HuH-7 (cell line): ENCODE measurements at places on chromosomes 2 and 18.

GRCh38 chr18:23515911-23516546, 12.7 kb downstream of the RMC1 start:
- peak; percentile 58 for DNase-seq

DNA sequence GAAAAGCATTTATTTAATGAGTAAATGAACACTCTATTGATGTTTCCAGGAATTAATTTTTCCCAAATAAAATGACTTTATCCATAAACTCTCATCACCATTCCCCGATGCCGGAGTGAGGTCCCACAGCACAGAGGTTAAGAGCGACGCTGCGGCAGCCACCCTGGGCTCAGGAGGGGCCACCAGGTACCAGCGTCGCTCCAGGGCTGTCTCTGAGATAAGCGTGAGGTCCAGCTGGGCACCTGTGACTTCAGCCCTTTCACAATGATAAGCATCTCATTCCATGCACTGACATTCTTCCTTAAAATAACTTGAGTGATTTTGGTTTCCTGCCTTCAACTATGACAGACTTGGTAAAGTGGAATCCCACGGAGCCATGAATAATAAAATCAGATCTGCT, 182.1 kb downstream of the TWIST2 start:
- DNase-seq, result no peak

DNA sequence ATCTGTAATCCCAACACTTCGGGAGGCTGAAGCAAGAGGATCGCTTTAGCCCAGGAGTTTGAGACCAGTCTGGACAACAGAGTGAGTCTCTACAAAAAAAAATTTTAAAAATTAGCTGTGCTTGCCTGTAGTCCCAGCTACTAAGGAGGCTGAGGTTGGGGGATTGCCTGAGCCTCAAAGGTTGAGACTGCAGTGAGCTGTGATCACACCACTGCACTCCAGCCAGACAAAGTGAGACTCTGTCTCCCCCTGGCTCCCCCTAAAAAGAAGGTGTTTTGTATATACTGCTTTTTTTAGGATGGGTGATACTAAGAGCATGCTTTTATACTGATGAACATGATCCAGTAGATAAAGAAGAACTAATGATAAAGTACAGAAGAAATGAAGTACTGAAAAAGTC, 145.0 kb downstream of the BAZ2B start:
- no peak for DNase-seq

DNA sequence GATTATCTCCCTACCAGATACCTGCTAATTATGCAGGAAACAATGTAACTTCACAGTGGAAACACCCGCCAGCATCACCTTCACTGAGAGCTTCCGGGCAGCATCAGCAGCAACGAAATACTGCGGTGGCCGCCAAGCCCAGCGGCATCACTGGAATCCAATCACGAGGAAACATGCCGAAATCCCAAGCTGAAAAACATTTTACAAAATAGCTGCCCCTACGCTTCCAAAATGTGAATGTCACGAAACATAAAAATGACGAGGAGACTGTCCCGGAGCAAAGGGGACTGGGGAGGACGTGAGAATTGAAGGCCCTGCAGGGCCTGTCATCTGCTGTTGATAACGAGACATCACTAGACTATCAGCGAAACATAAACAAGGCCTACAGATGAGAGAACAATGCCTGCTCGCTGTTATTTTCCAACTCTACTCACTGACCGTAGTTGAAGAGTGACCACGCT, 82.6 kb downstream of the HDAC4 start:
- DNase-seq, result no peak

DNA sequence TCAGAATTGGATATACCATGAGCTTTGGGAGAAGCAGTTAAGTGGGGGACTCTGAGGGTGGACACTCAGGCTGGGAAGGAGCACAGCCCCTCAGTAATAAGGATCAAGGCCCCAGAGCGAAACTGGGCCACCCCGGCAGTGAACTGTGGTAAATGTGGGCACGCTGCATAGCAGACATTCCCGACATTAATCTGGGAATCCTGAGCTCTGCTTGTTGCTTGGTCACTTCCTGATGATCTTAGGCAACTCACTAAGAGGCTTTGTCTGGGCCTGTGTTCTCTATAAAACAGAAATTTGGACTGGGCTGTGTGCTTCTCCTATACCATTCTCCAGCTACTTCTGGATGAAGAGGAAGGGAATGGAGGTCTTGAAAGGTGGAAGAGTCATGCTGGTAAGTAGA, 4.8 kb downstream of the TGFBRAP1 start:
- no peak for DNase-seq

DNA sequence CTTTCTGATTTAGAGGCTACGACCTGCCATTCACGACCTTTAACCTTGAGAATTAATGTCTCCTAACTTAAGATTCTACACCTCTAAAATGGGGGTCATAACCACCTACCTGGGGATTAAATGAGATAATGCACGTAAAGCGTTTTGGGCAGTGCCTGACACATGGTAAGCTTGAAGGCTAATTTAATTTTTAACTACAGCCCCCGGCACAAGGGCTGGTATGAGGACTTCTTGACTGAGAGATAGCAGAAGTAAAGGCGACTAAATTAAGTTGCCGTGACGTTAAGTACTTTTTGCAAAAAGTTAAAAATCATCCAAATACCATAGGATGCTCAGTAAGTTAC, 549 bp downstream of the MRPL35 start:
- DNase-seq, result no peak

DNA sequence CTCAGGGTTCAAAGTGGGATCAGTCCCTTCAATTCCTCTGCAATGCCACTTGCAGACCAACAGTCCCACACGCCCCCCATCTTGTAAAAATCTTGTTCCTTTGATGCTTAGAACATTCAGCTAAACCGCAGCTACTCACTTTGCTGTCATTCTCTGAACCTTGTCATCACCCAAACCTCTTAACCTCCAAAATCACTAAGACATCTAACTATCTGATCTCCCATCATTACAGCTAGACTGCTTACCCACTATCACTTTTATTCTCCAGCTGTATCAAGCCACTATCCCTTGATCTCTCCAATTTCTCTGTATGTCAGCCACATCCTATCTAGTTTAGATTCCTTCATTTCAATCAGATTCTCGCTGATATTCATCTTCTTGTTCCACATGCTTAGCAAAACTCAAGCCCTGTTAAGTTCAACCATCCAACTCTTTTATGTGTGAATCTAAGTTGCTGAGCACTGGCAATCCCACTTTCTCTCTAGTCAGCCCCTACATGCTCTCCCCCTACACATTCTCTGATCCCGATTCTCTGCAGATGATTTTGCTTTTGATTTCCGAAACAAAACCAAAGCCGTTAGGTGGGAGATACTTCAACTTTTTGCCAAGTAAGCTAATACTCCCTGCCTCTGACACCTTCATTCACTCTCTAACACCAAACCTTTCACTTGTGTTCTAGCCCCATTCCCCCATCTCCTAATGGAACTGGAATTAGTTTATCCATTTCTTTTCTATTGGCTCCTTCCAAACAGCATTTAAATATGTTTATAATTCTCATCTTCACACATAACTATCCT, 4.6 kb downstream of the GTF3C2 start:
- DNase-seq, result no peak

DNA sequence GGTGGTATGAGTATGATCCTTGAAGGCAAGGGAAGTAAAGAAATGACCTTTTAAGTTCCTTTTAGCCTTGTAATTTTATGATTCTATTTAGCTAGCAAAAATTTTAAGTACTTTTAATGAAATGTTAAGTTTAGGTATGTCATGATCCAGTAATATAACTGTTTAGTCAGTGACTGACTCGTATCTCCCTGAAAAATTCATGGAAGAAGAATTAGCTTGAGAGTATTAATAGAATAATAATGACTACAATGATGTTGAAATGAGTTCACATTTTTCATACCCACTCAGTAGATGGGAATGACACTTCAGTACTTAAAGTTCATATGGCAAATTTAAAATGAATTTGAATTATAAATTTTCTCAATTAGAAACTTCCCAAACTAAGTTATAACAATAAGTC, 14.6 kb downstream of the RAB3GAP1 start:
- no peak for DNase-seq

GRCh38 chr18:35345460-35345921, 1.3 kb upstream of the ZNF24 start:
- DNase-seq, result no peak

- no peak for DNase-seq
These were observed 70.5 kb upstream of the PPP1CB start for GRCh38 chr2:28681158-28681571.

DNA sequence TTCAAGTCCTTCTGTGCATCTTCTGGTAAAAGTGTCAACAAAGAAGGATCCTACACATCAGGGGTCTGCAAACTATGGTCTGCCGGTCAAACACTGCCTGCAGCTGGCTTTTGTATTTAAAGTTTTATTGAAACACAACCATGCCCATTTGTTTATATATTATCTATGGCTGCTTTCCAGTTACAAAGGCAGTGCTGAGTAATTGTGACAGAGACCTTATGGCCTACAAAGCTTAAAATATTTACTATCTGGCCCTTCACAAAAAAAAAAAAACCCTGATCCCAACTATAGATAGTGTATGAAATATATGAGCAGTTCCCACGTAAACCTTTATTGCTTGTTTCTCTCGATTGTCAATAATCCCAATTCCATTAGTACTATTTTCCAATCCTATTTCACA, 101.4 kb downstream of the RBMS1 start:
- no peak for DNase-seq

DNA sequence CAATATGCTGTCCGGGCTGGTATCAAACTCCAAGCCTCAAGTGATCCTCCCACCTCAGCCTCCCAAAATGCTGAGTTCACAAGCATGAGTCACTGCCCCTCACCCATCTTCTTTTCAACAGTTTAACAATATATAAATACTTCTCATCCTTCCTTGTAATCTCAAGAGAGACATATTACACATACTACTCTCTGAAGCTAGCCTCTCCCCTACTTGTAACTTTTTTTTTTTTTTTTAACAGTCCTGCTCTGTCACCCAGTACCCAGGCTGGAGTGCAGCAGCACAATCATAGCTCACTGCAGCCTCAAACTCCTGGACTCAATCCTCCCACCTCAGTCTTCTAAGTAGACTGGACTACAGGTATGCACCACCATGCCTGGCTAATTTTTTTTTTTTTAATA, 5.7 kb downstream of the GFPT1 start:
- no peak for DNase-seq

DNA sequence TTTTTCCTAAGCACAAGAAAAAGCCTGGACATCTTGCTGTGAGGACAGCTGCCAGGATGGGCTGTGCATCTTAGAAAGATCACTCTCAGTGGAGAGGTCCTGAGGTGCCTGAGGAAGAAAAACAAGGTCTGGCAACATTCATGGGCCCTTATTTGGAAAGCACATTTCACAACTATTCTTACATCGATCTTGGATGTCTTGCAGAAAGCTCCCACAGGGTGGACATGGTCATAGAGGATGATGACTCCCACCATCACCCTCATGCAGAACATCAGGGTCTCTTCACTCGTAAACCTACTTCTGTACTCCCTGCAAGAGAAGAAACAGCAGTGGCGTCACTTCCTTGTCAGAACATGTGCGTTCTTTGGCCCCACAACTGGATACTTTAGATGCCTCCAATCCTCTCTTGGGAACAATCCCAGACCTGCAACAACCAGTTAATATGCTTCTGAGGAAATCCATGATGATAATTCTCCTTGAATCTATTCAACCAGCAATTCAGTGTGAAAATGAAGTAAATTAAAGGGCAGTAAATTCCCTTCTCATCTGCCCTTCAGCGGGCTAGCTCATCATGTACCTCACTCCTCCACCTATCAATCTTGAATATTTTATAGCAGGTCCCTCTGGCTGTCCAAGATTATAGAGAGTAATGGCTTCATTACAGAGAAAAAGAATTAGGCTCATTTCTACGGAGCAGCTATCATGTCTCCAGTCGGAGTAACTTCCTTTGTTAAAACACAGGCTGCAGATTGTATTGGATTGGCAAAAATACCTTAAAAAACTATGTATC, 106.2 kb downstream of the CYRIA start:
- no peak for DNase-seq

DNA sequence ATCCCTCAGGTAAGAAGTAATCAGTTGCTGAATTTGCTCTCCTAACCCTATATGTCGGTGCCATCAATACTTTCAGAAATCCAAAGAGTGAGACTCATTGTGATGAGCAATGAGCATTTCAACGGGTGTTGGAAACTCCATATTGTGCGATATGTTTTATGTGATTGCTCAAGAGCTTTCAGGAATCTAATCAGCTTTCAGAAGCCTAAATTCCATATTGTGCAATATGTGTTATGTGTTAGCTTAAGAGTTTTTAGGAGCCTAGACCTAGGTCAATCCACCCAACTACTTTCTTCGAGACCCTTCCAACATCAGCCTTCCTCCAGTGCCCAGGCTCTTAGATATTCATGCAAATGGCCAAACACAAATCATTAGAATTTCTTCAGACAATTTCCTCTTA, 277.3 kb downstream of the DSC3 start:
- no peak for DNase-seq

DNA sequence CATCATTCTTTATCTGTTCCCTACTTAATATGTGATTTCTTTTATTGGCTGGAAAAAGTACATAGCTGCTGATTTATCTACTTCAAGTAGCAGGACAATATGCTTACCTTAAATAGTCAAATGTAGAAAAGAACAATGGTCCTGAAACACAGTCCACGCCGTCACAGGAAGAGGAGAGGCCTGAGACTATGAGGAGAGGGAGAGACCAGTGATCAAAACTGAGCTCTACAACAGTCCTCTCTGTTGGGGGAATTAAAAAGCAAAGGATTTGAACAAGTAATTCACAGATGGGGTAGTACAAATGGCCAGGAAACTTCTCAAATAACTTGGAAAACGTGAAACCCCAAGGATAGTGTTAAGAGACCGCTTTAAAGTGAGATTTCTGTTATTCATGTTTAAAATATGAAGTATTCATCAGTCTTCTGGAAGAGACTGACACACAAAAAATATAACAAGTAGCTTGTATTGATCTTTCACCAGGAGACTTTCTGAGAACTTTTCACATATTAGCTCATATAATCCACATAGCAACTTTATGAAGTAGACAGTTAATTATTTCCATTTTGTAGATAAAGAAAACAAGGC, 20.2 kb downstream of the SCYGR8 start:
- no peak for DNase-seq

DNA sequence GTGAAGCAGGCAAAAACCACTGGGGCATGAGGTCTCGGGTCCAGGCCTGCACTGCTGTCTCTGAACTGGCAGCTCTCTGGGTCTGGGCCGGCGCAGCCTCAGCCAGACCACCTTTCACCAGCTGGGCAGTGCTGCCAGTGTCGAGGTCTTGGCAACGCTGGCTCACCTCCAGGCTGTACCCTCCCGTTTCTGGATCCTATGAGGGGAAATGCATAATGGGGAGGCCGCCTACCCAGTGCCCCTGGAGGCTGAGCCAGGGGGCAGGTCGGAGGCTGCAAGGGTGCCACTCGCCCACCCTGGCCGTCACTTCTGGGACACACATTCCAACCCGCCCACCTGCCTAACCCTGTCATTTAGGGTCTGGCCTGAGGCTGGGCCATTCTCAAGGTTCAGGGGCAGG, 24.6 kb downstream of the KIF1A start:
- DNase-seq, result no peak

GRCh38 chr2:124678043-124678442, 653.0 kb downstream of the CNTNAP5 start:
- DNase-seq, result no peak

- DNase-seq, result no peak
These were observed 46.3 kb downstream of the HK2 start for GRCh38 chr2:74880054-74880728.

- peak; percentile 36 for DNase-seq
These were observed 1.2 kb upstream of the HAAO start for GRCh38 chr2:42793334-42794270.

GRCh38 chr2:216632952-216633615, at the start of gene IGFBP2:
IGFBP2 (plus strand) TSS chr2:216633420; CDS start chr2:216633524, 104 bp downstream.
- DNase-seq, result no peak
